NCI-H2081 (cell line): ENCODE measurements at places on chromosomes 13 and 19.

DNA sequence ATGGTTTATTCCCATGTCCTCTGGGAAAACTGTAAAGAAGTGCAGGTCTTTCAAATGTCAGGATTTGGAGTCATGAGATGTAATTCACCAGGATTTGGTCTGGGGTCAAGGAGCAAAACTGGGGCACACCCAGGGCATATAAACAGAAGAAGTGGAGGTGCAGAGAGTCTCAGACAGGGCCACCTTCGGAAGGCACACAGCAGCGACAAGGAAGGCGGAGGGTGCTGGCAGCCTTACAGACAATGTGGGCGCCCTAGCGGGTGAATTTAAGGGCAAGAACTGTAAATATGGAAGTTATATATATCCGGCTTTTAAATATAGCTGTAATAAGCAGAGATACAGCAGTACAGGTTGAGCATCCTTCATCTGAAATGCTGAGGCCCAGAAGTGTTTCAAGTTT lies 31.2 kb downstream of the DHRS12 start:
- DNase-seq, result no peak

DNA sequence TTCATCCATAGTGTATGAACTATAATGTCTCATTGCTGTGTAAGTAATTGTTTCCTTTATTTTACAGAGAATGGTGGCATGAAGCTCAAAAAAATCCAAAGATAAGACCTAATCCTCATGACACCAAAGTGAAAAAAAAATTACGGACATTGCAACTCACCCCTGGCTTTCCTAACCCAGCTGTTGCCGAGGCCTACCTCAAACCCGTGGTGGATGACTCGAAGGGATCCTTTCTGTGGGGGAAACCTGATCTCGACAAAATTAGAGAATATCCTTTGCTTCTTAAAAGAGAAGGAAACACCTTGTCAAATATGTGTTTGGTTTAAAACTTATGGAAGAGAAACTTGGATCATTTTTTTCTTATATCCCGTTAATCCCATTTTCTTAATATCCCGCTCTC lies 26.3 kb downstream of the ERCC5 start:
- DNase-seq, result no peak

GRCh38 chr19:5932146-5932545 lies 18.1 kb downstream of the CAPS start:
- no peak for DNase-seq

- no peak for DNase-seq
These were observed 480.4 kb downstream of the FOXO1 start for GRCh38 chr13:40186041-40186440.

- DNase-seq, result peak; percentile 35
These were observed 696 bp downstream of the ZNF460 start for GRCh38 chr19:57280962-57281400.

- DNase-seq, result no peak
These were observed 65.3 kb upstream of the SERTM1 start for GRCh38 chr13:36608474-36608873.
